ENCODE measurements at places on chromosomes 12 and 14.

- DNase-seq = no peak
Observed at GRCh38 chr12:79023784-79024183, 159.2 kb downstream of the SYT1 start.

DNA sequence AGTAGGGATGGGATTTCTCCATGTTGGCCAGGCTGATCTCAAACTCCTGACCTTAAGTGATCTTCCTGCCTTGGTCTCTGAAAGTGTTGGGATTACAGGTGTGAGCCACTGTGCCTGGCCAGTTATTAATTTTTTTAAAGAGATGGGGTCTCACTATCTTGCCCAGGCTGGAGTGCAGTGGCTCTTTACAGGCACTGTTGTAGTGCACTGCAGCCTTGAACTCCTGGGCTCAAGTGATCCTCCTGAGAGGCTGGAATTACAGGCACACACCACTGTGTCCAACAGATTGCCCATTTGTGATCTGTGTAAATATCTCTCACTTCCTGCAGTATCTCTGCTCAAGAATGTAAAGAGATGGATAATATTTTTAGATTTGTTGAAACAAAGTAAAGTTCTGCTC, 45.9 kb downstream of the PTPN11 start:
- no peak for DNase-seq

DNA sequence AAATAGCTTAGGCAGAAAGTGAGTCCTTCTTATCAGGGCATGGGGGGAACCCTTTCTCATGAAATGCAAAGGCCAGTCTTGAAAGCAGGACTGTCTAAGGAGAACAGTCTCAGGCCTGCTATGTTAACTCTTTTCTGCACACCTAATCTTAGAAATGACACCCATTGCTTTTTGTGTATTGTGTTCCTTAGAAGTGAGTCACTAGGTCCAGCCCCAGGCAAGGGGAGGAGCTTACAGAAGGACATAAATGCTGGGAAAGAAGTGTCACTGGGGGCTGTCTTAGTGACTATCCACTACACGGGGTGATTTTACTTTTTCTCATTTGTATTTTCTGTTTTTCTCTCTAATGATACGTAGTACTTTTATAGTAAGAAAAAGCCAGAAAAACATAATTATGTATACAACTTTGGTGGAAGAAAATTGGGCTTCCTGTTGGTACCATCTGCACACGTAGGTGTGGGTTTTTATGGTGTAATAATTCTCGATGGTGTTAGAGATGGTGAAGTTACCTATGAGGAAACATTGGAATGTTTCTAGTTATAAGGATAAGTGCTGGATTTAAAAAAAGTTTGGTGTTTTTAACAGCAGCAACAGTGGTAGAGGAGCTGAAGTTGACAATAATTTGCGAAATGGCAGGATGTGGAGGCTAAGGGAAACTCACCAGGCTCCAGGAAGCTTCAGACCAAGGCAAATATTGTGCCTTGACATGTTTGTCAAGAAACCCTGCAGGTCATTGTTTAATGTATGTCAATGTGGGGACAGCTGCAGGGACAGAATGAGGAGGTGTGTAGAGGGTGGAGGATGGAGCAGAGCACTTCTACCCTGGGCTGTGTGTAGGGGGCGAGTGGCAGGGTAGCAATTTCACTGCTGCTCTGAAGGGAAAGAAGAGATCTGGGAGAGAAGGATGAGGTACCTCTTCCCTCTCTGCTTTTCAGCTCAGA, 214.9 kb downstream of the KTN1 start:
- no peak for DNase-seq

GRCh38 chr14:61112506-61112905, 131.5 kb downstream of the SLC38A6 start:
- DNase-seq = no peak

DNA sequence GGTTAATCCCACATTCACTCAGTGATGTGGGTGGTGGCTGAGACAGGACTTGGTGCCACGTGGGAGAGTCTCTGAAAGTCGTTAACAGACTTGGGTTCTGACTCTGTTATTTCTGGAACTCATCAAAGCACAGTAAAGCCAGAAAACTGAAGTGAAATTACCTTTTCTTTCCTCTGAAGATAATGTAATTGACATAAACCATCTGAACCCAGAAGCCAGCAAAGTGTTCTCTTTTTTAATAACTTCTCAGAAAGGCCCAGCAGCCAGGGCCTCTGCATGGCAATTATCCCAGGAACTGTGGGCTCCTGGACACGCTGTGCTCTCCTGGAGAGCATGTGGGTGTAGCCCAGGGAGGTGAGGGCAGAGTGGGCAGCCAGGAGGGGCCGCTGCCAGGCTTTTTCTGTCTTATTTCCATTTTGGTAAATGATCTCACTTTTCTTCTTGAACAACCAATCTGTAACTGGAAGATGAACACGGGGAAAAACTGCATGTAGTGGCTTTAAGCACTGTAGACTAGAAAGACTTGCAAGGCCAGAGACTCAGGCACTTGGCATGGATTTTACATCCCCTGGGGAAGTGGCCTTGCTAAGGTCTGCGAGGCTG, 444.1 kb upstream of the TMEM132C start:
- DNase-seq = no peak

DNA sequence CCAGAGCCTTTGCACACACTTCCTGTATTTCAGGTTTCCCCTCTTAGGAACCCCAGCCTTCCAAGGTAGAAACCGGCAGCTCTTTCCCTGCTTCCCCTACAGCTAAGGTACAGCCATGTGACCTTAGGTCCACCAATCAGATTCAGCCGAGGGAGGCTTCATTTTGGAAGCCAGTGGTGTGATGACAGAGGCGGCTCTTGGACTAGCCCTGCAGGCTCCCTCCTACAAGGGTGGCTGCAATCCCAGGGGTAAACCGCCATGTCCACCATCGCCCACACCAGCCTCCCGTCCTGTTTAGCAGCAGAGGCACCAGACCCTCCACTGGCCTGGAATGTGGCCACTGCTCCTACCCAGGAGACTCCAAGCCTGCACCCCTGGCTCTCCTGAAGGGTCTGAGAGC, 65.6 kb downstream of the SERPINA3 start:
- peak; percentile 18 for DNase-seq

GRCh38 chr14:89507521-89507920, 90.5 kb upstream of the FOXN3 start:
- no peak for DNase-seq

DNA sequence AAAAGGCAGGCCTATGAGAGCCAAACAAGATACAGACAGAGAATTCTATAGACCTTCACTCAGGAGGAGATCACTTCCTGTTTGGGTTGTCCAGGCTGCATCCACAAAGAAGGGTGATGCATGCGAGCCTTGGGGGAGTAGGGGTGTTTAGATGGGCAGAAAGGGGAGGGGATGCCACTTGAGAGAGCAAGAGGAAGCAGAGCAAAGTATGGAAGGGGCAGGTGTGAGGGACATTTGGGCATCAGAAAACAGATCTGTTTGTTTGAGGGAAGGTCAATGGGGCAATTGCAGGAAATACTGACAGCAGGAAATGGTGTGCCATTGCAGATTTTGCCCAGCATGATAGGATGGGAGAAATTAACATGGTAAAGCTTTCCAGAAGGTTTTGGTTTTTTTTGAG, 146.4 kb upstream of the FOXN3 start:
- DNase-seq = no peak

GRCh38 chr12:108425238-108425795, 86.2 kb upstream of the CMKLR1 start:
- no peak for DNase-seq

DNA sequence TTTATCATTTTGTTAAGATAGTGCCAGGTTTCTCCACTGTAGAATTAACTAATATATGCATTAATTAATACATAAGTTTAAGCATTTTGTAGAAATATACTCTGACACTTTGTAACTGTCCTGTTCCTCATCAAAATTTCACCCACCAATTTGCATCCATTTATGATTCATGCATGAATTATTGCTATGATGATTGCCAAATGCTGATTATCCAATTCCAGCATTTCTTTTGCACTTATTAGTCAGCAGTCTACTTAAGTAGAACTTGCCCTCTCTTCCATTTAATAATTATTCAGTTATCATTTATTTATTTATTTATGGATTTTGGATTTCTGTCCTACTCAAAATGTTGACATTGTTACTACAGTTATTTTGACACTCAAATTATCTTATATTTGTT, 72.2 kb downstream of the SLC6A15 start:
- DNase-seq = no peak

DNA sequence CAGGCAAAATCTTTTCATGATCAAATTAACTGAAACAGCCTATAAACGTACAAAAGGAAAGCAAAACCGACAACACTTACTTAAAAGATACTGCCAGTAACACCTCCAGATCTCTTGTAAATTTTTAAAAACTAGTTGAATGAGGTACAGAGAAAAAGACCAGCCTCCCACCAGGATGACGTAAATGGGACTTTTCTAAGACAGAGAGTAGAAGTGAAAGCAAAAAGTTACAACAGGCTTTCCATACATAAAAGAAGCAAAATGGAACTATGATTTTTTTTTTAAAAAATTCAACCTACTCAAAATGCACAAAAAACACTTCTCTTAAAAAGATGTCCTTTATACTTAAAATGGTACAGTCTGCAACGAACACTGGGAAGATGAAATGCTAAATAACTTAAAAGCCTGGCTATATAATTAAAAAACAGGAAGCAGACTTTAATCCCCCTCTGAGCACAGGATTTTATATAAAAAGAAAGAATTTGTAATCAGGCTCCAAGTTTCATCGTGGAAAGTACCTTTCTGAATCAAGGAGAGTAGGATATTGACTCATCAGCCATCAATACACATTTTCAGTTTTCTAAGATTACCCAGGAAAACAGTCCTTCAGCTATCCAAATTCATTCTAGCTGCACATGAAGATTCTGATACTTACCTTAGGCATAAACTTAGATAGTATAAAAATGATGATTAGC, 14.2 kb upstream of the MYO1A start:
- DNase-seq = no peak

DNA sequence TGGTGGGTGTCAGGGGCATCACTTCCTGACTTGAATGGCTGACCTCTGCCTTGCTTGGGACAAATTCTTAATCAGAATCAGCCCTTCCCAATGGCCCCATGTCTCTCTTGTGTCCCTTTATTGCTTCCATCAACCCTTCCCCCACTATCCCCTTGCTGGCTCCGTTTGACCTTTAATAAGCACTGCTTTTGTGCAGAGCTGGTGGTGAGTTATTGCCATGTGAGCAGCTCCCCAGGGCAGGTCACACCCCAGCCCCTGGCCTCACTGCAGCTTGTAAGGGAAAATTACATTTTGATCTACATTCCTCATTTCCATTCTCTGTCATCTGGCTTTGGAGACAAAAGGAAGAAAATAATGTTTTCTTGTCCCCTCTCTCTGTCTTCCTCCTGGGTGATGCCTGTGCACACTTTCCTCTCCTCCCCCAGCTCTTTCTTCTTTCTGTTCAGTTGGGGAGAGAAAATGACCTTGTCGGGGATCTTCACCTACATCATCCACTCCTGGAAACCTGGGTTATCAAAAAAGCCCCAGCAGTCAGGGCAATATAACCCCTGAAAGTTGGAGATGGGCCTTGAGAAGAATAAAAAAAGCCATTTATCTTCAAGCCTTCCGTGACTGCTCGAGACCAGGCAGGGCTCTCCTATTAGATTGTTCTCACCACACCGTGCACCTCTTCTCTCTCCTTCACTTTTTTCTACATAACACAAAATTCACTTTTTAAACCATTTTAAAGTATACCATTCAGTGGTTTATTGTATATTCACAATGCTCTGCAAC, 100.4 kb upstream of the SRRM4 start:
- DNase-seq = no peak

- DNase-seq = no peak
Observed at GRCh38 chr12:108119126-108119973, 9.7 kb upstream of the WSCD2 start.

DNA sequence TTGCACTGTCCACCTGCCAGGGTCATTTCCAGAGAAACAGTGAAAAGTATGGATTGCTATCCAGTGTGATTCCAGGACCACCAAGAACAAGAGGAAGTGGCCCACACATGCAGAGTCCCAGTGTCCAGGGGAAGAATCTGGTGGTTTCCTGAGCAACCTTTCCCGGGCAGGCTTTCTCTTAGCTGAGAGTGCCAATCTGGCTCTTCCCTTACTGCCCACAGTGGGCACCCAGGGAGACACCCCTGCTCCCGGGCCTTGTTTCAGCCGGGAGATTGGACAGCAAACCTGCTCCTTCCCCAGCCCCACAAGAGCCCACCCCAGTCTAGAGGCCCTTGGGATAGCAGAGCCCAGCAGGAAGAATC, 62.1 kb downstream of the VWF start:
- no peak for DNase-seq

- DNase-seq = no peak
Observed at GRCh38 chr12:86837246-86837645, 581.1 kb upstream of the MGAT4C start.

- no peak for DNase-seq
Observed at GRCh38 chr12:87140262-87140661, 884.1 kb upstream of the MGAT4C start.

- DNase-seq = no peak
Observed at GRCh38 chr12:110936367-110937103, 16.2 kb upstream of the MYL2 start.

GRCh38 chr14:73008501-73008900, 18.4 kb downstream of the ZFYVE1 start:
- no peak for DNase-seq

DNA sequence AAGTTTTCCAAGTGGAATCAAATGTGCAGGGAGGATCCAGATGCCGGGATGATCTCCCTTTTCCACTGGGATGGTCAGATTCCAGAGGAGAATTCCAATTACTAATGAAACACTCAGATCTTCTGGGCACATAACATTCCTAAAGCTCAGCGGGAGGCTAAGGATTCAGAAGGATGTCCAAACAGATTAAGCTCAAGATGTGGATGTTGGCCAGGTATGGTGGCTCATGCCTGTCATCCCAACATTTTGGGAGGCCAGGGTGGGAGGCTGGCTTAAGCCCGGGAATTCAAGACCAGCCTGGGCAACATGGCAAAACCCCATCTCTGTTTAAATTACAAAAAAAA, 62.0 kb upstream of the PNMA1 start:
- no peak for DNase-seq

GRCh38 chr12:77767756-77768343, 62.8 kb upstream of the NAV3 start:
- no peak for DNase-seq

DNA sequence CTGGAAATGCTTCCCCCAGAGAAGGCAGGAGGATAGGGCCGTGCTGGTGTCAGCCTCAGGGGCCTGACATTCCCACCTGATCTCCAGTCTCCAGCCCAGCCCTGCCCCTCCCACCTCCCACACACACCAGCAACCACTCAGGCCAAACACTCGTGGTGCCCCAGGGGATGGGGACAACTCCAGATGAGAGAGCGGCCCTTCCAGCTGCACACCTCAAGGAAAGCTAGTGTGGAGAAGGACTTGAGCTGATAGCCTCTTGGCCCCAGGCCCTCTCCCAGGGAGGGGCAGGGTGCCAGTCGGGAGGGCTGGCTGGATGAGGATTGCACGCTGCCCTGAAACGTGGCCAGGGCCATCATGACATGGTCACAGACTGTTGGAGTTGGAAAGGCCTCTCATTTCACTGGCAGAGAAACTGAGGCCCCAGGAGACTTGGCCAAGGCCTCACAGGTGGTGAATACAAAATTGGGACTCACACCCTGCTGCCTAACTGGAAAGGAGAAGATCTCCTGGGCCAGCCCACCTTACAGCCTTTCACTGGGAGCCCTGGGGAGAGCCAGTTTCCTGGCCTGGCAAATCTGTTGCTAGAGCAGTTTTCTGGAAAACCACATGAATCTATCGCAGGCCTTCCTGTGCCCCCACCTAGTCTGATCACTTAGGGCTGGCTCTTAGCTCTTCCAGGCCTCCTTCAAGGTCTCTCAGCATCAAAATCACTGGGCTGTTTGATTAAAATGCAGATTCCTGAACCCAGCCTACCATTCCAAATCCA, 52.1 kb downstream of the IRF2BPL start:
- no peak for DNase-seq

Measured in suprapubic skin (tissue), 4 donors.